RPMI8226 (cell line): ENCODE measurements at places on chromosomes 16 and 17.

DNA sequence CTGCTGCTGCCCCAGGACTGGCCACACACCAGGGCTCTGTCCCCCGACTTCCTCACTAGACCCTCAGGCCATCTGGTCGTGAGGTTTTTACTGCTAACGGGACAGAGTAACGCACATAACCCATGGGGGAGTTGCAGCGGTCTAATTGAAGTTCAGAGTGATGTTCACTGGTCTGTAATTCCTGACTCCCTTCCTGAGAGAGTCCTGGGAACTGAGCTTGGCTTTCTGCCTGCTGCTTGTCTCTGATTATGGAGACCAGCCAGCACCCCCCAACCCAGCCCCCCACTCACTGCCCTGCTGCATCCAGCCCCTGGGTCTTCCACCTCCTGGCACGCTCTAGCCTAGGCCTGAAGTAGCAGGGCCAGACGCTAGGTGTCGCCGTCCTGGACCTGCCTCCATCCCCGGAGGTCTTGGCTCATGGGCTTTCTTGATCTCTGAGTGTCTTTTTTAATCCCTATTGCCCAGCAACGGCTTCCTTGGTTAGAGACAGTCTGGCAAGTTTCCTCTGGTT is 192.9 kb downstream of the CCDC182 start:
- DNase-seq, result no peak

DNA sequence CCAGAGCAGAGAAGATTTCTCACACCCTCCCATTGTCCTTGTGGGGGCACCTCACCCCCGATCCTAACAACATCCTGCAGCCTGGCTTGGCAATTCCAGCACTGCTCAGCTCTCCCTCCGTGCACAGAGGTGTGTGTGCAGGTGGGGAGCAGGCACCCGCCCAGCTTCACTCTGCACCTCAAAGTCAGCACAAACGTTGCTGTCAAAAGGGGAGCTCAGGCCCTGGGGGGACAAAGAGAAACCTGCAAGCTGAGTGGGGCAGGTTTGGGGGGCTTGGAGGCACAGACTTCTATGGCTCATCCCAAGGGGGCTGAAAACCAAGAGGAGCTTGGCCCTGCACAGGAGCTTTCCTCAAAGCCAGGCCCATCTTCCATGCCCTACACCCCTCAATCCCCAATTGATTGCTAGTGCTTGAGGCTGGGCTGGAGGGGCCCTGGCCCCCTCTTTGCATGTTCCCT is 231.9 kb upstream of the TNRC6C start:
- no peak for DNase-seq

GRCh38 chr17:79600681-79601131 is 10.1 kb downstream of the RBFOX3 start:
- DNase-seq, result no peak

DNA sequence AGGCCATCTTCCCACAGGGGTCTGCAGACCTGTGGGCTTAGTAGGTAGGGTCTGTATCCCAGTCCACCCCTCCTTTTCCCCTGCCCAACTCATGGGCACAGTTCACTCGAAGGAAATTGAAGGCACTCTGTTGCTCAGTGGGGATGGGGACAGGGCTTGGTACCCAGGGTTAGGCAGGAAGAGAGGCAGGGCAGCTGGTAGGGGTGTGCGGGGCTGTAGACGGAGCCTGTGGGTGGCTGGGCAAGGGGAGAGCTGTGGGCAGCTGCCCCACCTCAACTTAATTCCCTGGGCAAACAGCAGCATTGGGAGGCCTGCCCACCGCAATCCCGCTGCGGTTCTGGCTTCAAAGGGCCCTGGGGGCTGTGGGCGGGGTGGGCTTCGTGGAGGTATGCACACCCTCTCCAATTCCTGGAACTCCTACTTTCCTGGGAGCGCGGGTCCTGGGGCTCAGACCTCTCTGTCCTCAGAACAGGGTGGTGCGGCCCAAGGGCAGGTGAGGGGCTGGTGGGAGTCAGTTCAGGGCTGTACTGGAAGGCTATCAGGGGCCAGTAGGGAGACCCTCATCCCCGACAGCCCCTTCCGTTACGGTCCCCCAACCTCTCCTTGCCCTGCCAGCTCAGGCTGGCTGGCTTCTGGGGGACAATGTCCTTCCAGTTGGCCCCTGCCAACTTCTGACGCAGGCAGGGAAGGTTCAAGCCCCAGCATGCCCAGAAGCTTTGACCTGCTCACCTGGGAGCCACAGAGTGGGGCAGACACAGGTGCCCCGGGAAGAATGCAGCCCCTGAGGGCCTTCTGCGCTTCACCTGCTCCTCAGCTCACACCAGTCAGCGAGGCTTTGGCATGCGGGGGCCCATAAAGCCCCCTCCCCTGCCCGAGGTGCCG is 9.1 kb downstream of the FOXJ1 start:
- DNase-seq, result no peak

- DNase-seq, result no peak
Observed at GRCh38 chr17:43183921-43184320, 12.9 kb downstream of the NBR1 start.

DNA sequence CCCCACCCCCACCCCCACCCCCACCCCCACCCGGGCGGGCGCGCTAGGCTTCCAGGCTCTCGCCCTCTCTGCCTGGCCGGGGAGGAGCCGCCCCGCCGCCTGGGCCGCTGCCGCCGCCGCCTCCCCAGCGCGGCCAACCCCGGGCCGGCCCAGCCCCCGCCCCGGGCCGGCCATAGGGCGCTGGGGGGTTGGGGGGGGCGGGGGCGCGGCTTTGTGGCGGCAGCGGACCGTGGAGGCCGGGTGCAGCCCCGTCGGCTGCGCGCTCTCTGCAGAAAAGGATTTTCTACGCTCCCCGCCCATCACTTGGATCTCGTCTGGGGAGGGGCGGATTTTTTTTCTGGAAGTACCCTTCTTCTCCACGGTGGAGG is 230.9 kb downstream of the MRTFB start:
- DNase-seq, result peak; percentile 89

DNA sequence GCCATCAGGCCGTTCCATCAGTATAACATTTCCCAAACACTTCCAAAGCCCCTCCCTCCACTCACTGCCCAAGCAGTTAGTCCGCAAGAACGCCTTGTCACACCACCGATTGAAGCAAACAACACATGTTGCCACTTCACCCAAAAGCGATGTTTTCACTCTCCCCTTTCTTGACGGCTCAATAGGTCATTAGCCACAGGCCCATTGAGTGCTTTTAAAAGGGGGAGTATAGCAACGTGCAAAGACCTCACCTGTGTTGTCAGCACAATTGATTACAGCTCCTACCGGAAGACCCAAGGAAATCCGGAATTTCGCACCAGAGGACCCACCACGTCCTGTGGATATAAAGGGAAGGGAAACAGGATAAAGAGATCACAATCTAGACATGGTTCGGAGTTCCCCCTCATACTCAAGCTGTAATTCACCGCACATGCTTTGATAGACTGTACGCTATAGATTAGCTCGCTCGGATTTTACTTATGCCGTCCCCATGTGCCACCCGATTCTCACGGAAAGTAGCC is 690 bp downstream of the RPL23 start:
- no peak for DNase-seq

DNA sequence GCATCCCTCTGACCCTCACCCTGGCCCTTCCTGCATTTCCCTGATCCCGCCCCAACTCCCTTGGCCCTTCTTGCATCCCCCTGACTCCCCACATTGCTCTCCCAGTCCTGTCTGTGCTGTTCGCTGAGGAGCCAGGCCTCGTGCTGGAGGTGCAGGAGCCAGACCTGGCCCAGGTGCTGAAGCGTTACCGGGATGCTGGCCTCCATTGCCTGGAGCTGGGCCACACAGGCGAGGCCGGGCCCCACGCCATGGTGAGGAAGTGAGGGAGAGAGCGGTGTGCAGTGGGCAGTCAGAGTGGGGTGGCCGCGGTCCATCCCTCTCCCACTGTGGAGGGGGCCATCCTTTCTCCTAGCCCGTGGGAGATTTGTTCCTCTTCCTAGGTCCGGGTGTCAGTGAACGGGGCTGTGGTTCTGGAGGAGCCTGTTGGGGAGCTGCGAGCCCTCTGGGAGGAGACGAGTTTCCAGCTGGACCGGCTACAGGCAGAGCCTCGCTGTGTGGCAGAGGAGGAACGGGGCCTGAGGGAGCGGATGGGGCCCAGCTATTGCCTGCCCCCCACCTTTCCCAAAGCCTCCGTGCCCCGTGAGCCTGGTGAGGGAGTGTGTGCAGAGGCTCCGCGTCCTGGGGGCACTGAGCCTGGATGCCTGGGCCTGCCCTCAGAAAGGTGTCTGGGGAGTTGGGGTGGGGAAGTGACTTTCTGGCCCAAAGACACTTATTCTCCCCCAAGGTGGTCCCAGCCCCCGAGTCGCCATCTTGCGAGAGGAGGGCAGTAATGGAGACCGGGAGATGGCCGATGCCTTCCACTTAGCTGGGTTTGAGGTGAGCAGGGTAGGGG is 17.8 kb downstream of the PFAS start:
- DNase-seq, result no peak

GRCh38 chr17:16455997-16456741 is 35.8 kb downstream of the LRRC75A start:
- no peak for DNase-seq

DNA sequence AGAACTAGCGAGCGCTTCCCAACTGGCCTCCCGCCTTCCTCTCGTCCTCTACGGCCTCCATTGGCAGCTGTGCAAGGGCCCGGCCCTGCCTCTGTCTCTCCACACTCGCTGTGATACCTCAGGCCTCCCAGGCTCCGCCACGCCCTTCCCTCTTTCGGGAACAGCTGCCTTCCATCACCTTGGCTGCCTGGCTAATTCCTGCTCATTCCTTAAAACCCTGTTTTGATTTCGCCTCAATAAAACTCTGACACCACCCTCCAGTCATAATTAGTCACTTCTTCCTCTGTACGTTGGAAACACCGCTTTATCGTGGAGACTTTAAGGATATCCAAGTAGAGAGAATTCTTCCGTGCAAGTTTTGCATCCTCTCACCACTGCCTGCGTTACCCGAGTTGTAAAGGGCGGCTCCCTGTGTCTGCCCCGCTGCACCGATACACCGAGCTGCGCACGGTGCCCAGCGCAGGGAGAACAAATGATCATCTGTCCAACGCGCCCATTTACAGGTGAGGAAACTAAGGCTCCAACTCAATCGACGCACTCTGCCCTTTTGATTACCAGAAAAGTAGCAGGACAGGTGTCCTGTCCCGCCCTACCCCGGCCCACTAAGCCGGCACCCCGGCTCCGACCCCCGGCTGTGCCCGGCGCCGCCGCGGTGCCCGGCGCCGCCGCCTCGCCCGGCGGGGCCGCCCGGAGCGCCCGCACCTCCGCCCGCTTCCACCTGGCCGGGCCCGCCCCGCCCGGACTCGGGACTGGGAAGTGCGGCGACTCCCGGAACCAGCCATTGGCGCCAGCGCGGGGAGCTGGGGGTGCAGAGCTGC is 139.7 kb downstream of the SEC14L1 start:
- DNase-seq, result peak; percentile 35

DNA sequence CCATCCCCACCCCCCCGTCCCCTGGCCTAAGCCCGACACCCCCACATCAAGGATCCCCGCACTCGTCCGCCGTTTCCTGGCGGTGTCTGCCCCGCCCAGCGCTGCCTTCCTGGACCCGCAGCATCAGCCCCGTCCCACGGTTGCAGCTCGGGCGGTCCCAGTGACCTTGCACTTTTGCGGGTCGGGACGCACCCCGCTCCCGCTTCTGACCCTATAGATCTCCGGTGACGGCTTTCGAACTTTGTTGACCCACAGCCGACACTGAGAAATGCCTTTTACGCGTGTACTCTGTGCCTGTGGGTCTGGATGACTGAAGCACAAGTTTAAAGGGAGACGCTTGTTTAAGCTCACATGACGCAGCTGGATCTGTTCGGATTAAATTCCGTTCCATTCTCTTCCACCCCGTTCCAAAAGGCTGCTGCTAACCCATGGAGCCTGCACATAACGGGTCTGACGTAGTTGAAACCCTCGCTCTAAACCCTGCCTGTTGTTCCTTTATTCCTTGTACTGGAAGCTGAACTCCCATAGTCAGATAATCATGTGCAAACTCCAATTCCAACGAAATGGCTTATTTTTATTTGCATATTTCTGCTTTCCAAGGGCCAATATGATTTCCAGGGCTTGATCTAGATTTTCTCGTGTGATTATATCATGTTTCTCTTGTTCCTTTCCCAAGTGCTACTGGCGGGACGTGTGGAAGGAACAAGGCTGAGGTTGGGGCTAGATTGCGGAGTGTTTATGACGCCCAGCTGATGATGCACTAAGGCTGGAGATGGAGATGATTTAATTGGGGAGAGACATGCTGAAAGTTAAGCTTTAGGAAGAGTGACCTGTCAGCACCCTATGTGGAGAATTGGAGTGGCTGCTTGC is 834 bp downstream of the FLYWCH1 start:
- peak; percentile 41 for DNase-seq

GRCh38 chr17:27522028-27522635 is 65.9 kb downstream of the KSR1 start:
- DNase-seq, result no peak

GRCh38 chr16:17845031-17845430 is 374.3 kb upstream of the XYLT1 start:
- no peak for DNase-seq

DNA sequence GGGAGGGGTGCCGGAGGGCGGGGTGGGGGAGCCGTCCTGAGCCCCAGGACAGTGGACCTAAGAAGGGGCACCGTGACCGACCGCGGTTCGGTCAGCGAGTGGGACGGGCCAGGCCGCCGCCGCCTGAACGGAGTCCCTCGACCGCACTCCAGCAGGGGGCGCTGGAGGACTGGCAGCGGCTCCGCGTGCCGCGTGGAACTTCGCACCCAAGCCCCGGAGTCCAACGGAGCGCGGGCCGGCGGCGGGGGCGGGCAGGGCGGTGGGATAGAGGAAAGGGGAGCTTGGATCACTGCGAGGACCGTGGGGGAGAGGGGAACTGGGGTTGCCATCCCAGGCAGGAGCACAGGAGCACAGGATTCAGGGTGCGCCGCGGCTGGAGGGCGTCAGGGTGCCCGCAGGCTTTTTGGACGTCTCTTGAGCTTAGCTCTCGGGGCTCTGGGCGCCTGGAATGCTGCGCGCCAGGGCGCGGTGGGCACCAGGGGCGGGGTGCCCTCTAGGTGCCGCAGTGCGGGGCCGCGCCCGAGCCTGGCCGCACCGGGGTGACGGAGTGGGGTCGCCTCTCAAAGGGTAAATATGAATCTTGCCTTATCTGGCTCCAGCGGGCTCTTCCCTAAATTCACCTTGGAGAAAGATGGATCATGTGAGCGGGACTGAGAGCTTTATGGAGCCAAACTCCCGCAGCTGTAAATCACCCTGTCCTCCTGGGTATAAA is 379 bp upstream of the OTOP2 start:
- DNase-seq, result peak; percentile 76

- no peak for DNase-seq
Observed at GRCh38 chr17:68390888-68391545, 66.3 kb downstream of the WIPI1 start.

- no peak for DNase-seq
Observed at GRCh38 chr16:2928796-2929195, 17.1 kb downstream of the FLYWCH1 start.

DNA sequence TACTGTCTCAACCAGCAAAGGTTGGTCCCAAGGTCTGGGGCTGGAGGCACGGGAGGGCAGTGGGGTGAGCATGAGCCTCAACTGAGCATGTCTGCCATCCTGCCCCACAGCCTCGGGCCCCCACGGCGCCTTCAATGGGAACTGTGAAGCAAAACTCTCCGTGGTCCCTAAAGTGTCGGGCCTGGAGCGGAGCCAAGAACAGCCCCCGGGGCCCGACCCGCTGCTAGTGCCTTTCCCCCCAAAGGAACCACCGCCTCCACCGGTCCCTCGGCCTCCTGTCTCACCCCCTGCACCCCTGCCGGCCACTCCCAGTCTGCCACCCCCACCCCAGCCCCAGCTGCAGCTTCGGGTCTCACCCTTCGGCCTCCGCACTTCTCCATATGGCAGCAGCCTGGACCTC is 4.2 kb downstream of the FBRS start:
- no peak for DNase-seq

GRCh38 chr17:7523033-7523432 is 25.8 kb upstream of the TNFSF12 start:
- peak; percentile 32 for DNase-seq

GRCh38 chr16:13402601-13403000 is 501.2 kb downstream of the SHISA9 start:
- no peak for DNase-seq
